ENCODE measurements at places on chromosomes 5 and 9. TPM values are rescaled to one million over a fixed set of nuclear protein-coding genes. Genes with fewer than 3 reads are reported as not detected.

TTC16 gene
- 2.3 TPM for total RNA-seq

BOD1 gene
- 31.1 TPM for total RNA-seq

SH3TC2 gene
- total RNA-seq, result 1.2 TPM

SEMA5A gene
- total RNA-seq, result 9.0 TPM

IRX4 gene
- not detected for total RNA-seq

ARHGEF28 gene
- 9.1 TPM for total RNA-seq

- no peak for DNase-seq
- no peak overlapping the region for H3K27ac ChIP-seq
- no peaks in the 10 kb centered on the region for H3K36me3 ChIP-seq
Observed at GRCh38 chr5:74312746-74313145, 327.8 kb downstream of the ENC1 start.

- H3K27ac ChIP-seq, result no peak overlapping the region
- peaks cover 11% of the 10 kb centered on the region for H3K4me1 ChIP-seq
- no peak for DNase-seq
- no peak overlapping the region for H3K4me3 ChIP-seq
- H3K27me3 ChIP-seq, result no peaks in the 10 kb centered on the region
- no peaks in the 10 kb centered on the region for H3K36me3 ChIP-seq
Observed at GRCh38 chr9:100602342-100602801, 24.5 kb downstream of the CAVIN4 start.

- no peaks in the 10 kb centered on the region for H3K4me1 ChIP-seq
- DNase-seq, result no peak
- H3K4me3 ChIP-seq, result no peak overlapping the region
- H3K27me3 ChIP-seq, result no peaks in the 10 kb centered on the region
- no peaks in the 10 kb centered on the region for H3K36me3 ChIP-seq
Observed at GRCh38 chr5:104650313-104651055, 1087.9 kb upstream of the NUDT12 start.

DNA sequence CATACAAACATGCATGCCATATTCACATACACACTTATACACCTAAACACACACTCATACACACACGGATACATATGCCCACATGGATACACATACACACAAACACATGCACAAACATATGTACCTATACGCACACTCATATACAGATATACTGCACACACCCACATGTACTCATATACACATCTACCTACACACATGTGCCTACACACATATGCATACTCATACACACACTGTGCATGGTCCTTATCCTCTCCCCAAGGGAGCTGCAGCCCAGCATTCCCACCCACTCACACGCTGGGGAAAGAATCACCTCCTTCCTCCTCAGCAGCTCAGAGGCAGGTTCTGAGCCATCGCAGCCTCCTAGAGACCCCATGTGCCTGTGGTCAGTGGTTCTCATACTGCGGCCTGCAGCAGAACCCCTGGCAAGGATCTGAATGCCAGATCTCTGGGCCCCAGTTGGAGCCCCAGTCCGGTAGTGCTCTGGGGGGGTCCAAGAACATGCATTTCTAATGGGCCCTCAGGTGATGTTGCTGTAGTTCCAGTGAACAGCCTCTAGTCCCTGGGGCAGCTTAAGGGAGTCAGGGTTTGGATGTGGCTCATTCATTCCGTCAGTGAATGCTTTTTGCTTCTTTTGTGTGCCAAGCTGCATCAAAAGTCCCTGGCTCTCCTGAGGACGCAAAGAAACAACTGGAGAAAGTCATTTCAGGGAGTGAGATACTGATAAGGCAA is 39.0 kb downstream of the SEMA4D start:
- H3K36me3 ChIP-seq, result no peaks in the 10 kb centered on the region
- peaks cover 43% of the 10 kb centered on the region for H3K4me1 ChIP-seq
- DNase-seq, result peak; percentile 68
- no peaks in the 10 kb centered on the region for H3K27me3 ChIP-seq

DNA sequence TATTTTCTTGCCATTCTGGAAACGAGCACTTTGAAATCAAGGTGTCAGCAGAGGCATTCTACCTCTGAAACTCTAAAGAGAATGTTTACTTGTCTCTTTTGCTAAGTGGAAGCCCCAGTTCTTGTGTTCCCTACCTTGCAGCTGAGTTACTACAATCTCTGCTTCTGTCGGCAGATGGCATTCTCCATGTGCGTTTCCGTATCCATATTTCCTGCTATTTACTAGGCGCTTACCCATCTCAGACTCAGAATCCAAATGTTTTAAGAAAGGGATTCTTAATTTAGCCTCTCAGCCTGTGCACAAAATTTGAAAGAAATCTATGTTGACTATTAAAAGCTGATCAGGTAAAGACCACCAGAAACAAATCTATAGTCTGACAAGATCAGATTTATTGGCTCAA is 221.3 kb upstream of the FTMT start:
- H3K27me3 ChIP-seq, result no peaks in the 10 kb centered on the region
- H3K27ac ChIP-seq, result no peak overlapping the region
- no peak overlapping the region for H3K4me3 ChIP-seq
- no peaks in the 10 kb centered on the region for H3K36me3 ChIP-seq
- no peaks in the 10 kb centered on the region for H3K4me1 ChIP-seq

DNA sequence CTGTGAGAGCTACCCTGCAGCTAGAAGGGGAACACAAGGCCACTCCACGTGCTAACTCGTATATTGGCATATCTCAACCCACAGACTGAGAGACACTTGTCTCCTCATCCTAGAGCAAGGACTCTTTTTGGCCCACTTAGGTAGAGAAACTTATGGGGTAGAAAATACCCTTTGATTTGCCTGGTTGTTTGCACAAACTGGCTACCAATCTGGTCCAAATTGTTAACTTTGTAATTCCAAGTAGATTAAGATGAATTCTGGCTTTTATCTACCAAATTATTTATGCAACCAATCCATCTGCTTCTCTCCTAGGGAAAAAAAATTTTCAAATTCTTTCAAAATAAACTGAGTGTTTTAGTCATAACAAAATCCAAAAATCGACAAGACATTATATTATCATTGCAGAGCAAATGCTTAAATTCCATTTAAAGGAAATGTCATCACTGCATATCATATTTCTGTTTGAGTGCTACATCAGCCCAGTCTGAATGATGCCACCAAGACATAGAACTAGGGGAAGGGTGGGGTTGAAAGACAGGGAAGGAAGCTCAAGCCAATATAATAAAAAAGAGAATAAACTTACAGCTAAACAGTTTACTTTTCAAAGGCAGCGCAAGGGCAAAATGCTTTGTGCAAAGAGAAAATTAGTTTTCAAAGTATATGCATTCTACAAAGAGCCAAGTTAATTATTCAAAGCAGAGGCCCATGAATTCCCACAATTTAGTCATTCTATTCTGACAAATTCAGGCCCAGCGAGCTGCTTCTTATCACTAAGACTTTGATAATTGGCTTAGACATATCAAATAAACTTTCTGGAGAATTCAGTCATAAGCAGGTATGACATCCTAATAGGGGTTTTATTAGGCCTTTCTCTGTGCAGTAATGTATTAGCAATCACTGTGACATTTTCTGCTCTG is 198.0 kb downstream of the CAAP1 start:
- H3K36me3 ChIP-seq, result no peaks in the 10 kb centered on the region
- H3K27me3 ChIP-seq, result no peaks in the 10 kb centered on the region
- no peak overlapping the region for H3K4me3 ChIP-seq
- no peaks in the 10 kb centered on the region for H3K4me1 ChIP-seq
- no peak overlapping the region for H3K27ac ChIP-seq

DNA sequence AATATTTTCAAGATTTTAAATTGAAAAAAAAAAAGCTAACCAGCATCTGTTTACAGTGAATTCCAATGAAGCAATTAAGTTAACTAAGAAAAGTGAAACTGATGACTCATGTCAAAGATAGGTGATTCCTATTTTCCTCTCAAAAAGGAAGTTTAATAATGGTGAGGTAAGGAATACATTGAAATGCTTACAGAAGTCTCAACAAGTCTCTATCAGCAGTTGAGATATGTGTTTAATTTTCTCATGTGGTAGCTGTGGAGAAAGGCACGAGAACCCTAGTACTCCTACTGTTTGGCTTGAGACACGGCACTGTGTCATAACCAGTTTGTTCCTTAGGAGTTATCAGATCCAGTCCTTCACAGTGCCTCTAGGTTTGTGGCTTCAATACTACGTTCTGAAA is 114.5 kb downstream of the SLC25A46 start:
- no peaks in the 10 kb centered on the region for H3K27me3 ChIP-seq
- no peak for DNase-seq
- H3K4me1 ChIP-seq, result no peaks in the 10 kb centered on the region
- H3K36me3 ChIP-seq, result no peaks in the 10 kb centered on the region

- H3K27me3 ChIP-seq, result no peaks in the 10 kb centered on the region
- H3K36me3 ChIP-seq, result no peaks in the 10 kb centered on the region
- H3K4me1 ChIP-seq, result no peaks in the 10 kb centered on the region
- no peak overlapping the region for H3K4me3 ChIP-seq
- H3K27ac ChIP-seq, result no peak overlapping the region
Observed at GRCh38 chr5:13783726-13784125, 160.8 kb downstream of the DNAH5 start.

DNA sequence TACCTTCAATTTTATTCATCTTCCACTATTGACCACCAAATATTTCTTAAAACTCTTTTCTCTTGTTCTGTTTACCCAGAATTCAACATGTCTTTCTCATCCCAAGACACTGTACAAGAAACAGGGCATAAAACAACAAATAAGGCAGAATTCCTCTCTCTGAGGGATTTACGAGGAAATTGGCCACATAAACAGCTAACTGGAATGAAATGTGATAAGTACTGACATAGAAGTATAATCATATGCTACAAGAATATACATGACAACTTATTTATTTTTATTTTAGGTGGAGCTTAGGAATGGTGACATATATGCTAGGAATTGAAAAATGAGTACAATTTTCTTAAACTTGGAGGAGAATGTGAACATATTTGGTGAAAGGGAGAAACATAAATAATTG is 48.8 kb upstream of the FBN2 start:
- H3K36me3 ChIP-seq, result no peaks in the 10 kb centered on the region
- no peak overlapping the region for H3K27ac ChIP-seq
- H3K4me3 ChIP-seq, result no peak overlapping the region
- no peaks in the 10 kb centered on the region for H3K4me1 ChIP-seq

DNA sequence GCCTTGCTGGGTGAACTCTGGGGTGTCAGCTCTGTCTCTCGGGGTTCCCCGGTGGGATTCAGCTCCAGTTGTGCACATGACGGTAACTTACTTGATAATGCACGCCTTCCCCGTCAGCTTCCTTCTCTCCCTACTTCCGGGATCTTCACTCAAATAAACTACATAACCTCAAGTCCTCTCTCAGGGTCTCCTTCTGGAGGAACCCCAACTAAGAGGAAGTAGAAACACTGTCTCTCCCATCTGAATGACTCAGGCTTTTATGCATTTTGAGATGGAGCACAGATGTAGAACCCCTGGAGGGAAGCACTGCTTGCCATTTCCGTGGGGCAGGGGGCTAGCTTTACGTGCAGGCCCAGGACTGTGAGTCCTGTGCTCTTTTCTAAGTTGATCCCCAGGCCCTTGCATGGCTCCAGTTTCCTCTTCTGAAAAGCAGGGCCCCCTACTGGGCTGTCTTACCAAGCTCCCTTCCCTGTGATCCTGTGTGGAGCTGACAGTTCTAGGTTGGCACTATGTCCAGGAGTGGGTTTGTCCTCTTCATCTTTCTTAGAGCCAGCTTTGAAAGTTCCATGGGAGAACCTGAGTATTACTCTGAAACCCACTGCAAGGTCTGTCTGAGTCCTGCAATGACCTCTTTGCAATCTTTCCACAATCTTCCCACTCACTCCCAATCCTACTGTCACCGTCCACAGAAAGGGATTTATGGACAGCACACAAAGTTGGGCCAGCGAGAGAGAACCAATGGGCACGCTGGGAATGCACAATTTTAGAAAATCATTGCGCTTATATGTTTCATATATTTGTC is 17.7 kb downstream of the S1PR3 start:
- no peak for DNase-seq
- H3K36me3 ChIP-seq, result peaks cover 18% of the 10 kb centered on the region
- H3K27me3 ChIP-seq, result no peaks in the 10 kb centered on the region
- H3K4me1 ChIP-seq, result no peaks in the 10 kb centered on the region
- no peak overlapping the region for H3K4me3 ChIP-seq

GRCh38 chr5:157390551-157391297 is 69.3 kb upstream of the NIPAL4 start:
- no peak for DNase-seq
- no peaks in the 10 kb centered on the region for H3K4me1 ChIP-seq
- H3K27ac ChIP-seq, result no peak overlapping the region
- no peaks in the 10 kb centered on the region for H3K27me3 ChIP-seq

DNA sequence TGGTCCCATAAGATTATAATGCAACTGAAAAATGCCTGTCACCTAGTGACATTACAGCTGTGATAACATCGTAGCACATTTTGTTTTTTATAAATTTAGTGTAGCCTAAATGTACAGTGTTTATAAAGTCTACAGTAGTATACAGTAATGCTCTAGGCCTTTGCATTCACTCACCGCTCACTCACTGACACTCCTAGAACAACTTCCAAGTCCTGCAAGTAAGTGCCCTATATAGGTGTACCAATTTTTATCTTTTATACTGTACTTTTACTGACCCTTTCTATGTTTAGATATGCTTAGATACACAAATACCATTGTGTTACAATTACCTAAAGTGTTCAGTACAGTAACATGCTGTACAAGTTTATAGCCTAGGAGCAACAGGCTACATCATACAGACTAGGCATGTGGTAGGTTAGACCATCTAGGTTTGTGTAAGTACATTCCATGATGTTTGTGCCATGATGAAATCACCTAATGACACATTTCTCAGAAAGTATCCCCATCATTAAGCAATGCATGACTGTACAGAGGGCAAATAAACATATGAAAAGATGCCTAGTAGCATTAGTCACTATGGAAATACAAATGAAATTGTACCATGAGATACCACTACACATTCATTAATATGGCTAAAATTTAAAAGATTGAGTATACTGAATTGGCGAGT is 127.6 kb downstream of the TRPM6 start:
- DNase-seq, result no peak
- no peaks in the 10 kb centered on the region for H3K4me1 ChIP-seq
- H3K4me3 ChIP-seq, result no peak overlapping the region
- H3K36me3 ChIP-seq, result no peaks in the 10 kb centered on the region

DNA sequence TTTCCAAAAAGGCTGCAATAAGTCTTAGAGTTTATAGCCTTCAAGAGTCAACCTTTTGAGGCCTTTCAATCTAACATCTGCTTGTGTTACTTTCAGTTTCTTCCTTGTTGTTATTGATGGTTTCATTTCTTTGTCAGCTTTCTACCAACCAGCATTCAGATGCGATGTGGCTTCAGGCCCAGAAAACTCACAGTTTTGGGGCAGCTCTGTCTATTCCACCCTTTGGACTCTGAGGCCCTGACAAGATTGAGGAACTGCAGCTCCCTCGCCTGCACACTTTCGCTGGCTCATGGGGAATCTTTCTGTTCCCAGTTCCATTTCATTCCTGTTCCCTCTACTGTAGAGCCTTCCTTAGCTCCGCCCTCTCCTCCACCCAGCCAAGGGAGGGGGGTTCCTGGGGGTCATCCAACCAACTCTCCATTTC is 13.3 kb upstream of the WHRN start:
- peak overlapping the region; percentile 33 for H3K27ac ChIP-seq
- DNase-seq, result no peak
- H3K27me3 ChIP-seq, result no peaks in the 10 kb centered on the region
- no peaks in the 10 kb centered on the region for H3K36me3 ChIP-seq
- H3K4me1 ChIP-seq, result peaks cover 8% of the 10 kb centered on the region

GRCh38 chr5:33941090-33941489 is 4.9 kb downstream of the RXFP3 start:
- H3K27ac ChIP-seq, result no peak overlapping the region
- H3K4me3 ChIP-seq, result no peak overlapping the region
- peaks cover 27% of the 10 kb centered on the region for H3K27me3 ChIP-seq

GRCh38 chr5:177477701-177478477 is 4.5 kb upstream of the DBN1 start:
- no peak for DNase-seq
- H3K27me3 ChIP-seq, result no peaks in the 10 kb centered on the region

GRCh38 chr9:117535973-117536372 is 121.1 kb upstream of the ASTN2 start:
- no peaks in the 10 kb centered on the region for H3K4me1 ChIP-seq
- no peaks in the 10 kb centered on the region for H3K36me3 ChIP-seq
- H3K4me3 ChIP-seq, result no peak overlapping the region
- no peaks in the 10 kb centered on the region for H3K27me3 ChIP-seq
- DNase-seq, result no peak

Measured in spleen (tissue), 13 donors.